ENCODE measurements at places on chromosomes 1 and 21. TPM values are rescaled to one million over a fixed set of nuclear protein-coding genes. Genes with fewer than 3 reads are reported as not detected.

The KCND3 gene
- 9.1 TPM for total RNA-seq

DNA sequence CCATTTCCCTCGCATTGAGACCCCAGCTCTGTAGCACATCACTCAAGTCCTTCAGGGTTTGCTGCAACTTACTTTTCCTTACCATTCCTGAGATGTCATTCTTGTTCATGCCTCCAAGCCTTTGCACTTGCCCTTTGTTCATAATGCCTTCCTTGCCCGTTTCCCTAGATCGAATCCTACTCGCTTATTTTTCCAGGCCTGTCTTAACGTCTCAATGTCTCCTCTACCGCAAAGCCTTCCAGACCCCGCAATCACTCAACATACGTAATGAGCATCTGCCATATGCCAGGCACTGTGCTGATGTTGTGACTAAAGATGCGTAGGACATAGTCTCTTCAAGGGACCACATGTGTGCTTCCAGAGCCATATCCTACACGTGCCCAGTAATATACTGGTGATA is 31.1 kb upstream of the CNIH3 start:
- DNase-seq: no peak

DNA sequence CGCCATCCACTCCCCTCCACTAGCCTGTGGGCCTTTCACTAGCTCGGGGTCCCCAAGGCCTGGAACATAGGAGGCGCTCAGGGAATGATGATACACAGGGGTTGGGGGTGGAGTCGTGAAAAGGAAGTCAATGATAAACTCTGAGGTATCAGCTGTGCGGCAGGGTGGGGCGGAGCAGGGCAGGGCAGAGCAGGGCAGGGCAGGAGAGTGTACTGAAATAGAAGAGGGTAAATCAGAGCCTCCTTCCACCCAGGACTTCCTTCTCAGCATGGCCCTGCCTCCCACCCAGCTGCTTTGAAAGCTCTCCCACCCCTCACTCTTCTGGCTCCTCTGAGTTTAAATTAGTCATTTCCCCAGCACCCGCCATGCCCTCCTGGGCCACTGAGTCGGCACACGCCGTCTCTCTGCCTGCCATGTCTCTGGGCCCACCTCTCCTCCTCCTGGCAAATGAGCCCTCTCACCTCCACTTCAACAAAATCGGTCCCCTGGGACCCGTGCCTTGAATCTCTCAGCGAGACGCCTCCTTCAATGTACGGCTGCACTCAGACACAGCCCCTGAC is 16.9 kb downstream of the CAPZB start:
- no peak for DNase-seq

The SOX13 gene
- total RNA-seq: 23.9 TPM

The PACC1 gene
- 2.5 TPM for total RNA-seq

DNA sequence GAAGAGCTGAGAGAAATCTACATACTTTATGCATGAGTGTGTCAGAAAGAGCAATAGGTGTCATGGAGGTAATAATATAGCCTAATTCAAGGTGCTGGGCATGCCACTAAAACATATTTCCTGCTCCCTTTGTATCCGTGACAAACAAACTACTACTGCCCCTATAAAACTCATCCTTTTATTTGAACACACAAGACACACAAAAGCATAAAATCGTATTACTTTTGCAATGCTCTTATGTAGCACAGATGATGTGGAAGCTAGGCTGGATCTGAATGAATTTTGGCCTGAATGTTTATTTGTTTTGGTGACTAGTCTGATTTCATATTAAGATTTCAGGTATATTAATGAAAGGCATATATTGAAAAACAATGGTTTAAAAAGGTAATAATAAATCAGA is 239.3 kb upstream of the NEGR1 start:
- DNase-seq: no peak

The RTCA gene
- total RNA-seq: 16.3 TPM

GRCh38 chr1:169321539-169321938 is 46.1 kb downstream of the NME7 start:
- no peak for DNase-seq

- DNase-seq: no peak
These were observed 112.1 kb downstream of the HIVEP3 start for GRCh38 chr1:41806472-41807155.

- DNase-seq: peak; percentile 62
These were observed 46.6 kb downstream of the PACC1 start for GRCh38 chr1:212368073-212368484.

DNA sequence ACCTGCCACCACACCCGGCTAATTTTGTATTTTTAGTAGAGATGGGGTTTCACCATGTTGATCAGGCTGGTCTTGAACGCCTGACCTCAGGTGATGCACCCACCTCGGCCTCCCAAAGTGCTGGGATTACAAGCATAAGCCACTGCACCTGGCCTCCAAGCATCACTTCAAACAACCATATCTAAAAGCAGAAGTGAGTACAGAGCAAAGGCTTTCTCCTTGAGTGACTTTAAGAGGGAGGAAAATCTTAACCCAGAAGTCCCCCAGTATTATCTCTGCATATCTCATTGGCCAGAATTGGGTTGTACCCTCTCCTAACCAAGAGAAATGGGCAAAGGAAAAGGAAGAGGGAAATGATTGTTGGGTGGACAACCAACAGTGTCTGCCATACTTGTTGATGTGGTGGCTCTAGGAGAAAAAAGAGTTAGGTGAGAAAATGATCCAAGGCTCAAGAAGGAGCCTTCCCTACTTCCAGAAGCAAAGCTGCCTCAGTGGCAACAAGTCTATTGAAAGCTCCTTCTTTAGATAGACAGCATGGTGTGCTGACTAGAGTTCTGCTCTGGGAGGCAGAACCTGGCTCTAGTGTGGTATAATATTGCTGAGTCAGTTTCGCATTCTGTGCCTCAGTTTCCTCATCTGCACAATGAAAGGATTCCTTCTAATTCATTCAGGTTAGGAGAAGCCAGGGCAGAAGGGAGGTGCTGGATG is 16.8 kb upstream of the FOXE3 start:
- DNase-seq: no peak

DNA sequence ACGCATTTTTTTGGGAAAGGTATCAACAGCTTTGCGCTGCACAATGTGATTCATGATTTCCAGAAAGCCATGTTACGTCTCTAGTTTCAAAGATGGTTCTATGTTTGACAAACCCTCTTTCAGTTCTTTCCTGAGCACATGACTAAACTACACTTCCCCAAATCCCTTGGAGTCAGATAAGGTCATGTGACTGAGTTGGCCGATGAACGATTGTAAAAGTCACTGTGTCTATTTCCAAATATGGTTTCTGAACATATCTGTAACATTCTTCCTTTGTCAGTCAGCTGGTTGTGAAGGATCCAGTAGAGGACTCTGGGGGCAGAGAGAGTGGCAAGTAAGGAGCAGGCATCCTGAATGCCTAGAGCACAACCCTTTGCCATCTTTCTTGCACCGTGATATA is 35.4 kb downstream of the TMPRSS15 start:
- no peak for DNase-seq

DNA sequence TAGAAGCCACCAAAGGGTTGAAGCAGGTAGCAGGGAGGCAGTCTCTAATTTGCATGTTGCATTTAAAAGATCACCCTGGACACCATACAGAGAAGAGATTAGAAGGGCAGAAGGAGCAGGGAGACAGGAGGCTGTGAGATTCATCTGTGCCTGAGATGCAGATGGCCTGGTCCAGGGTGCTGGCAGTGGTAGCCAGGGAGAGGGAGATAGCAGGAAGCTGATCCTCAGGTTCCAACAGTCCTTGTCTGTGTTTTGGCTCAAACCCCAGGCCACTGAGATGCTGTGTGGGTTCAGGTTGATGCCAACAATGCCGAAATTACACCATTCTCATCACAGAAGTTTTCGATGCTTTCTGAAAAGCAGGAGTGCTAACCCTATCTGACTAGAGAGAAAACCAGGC is 113.7 kb downstream of the KAZN start:
- no peak for DNase-seq

The F11R gene
- total RNA-seq: 68.4 TPM

Data from lower leg skin (tissue), 4 donors.